ENCODE measurements at places on chromosomes 4 and X. TPM values are rescaled to one million over a fixed set of nuclear protein-coding genes. Genes with fewer than 3 reads are reported as not detected.

DNA sequence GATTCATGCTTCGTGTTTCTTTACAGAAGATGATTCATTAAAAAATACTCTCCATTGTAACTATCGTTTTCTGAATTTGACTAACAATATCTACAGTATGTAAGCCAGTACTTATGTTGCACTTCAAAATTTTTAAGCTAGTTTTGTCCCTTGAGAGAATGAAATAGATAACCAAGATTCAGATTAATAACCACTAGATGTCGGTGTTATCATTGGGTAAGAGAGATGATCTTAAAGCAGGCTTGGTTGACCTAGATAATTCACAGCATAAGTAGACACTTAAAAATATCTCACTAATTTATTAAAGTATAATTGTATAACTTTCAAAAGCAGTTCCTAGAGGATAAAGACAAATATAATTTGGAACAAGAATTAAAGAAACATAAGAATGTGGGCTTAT is 430.9 kb downstream of the C4orf33 start:
- no peak for DNase-seq

GRCh38 chr4:71498625-71499024 is 159.8 kb downstream of the SLC4A4 start:
- DNase-seq = no peak

DNA sequence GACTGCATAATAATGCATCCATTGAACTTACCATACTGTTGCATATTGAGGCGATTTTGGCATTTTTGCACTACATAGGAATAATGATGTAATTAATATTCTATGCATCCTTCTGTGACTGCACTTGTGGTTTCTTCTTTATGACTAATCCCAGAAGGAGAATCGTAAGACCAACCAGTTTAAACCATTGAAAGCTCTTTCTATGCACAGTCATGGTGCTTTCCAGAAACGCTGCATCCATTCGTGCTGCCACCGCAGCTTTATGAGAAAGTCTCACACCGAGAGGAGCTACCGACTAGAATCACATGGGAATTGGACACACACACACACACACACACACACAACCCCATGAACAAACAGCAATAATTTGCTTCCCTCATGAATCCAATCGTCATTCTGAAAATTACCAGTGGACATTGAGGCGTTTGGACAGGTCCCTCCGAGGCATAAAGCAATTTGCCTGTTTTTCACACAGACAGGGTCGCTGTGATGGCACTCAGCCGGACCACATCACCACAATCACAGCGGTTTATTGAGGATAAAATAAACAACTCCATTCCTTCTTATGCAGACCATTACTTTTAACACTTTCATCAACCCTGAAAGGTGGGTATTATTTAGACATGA is 64.2 kb downstream of the PACRGL start:
- no peak for DNase-seq

GRCh38 chr4:11338956-11339782 is 89.5 kb downstream of the HS3ST1 start:
- no peak for DNase-seq

- no peak for DNase-seq
Measured at GRCh38 chrX:47358387-47359065, 11.9 kb upstream of the ZNF157 start.

- DNase-seq = no peak
Measured at GRCh38 chrX:108348525-108348924, 89.7 kb downstream of the COL4A6 start.

DNA sequence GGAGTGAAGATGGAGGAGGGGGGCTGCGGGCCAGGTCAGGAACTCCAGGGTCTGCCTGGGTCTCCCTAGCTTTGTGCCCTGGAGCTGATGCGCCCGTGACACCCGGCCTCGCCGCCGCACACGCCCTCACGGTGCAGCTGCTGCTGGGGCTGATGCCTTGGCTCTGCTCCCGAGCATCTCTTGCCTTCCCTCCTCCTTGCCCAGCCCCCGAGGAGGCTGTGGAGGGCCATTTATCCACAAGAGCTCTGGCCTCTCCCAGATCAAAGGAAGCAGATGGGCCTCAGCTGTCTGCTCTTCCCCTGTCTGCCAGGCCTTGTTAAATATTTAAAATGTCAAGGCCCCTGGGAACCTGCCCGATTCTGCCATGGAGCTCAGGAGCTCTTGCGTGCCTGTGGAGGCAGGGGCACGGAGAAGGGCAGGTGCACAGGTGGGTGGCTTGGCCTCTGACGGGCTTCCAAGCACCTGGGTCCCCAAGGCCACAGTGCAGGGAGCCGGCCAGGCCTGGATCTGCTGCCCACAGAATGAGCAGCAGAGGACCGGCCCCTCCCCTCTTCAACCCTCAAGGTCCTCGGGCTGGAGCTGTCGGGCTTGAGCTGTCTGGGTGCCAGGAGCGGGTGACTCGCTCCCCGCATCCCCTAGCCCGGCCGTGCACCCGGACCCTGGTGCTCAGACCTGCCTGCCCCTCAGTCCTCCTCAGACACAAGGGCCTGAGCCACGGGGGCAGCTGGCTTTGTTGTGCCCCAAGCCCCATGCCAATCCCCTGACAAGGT is 20.3 kb downstream of the ATP2B3 start:
- DNase-seq = no peak

DNA sequence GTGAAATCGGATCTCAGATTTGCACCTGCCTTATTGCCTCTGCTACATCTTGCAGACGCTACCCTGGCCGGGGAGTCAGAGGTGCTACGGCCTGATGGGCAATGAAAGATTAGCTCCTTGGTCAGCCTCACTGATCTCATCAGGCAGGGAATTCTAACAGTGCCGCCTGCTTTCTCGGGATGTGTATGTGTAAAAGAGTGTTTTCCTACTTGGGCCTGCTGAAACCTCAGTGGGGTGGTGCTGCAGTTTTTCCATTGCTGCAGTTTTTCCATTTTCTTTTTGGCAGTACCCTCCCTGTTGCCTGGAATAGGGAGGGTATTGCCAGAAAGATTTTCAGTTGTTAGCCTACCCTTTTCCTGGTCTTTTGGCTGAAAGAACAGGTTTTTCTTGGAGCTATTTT is 117.5 kb downstream of the CDKL5 start:
- DNase-seq = no peak

DNA sequence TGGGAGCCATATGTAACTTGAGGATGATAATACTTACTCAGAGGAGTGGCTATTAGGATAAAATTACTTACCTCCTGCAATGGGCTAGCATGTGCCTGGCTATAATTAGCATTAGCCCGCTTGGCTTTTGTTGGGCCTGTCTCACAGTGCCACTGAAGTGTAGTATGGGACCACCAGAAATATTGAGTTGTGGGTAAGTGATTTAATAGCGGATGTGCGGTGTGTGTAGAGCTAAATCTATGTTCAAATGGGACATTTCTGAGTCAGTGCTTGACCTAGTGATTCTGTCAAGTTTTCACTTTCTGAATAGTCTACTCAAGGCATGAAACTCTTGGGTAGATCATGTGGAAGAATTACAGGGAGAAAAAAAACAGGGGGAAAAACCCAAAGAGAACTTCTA is 3.5 kb upstream of the CLNK start:
- DNase-seq = no peak

DNA sequence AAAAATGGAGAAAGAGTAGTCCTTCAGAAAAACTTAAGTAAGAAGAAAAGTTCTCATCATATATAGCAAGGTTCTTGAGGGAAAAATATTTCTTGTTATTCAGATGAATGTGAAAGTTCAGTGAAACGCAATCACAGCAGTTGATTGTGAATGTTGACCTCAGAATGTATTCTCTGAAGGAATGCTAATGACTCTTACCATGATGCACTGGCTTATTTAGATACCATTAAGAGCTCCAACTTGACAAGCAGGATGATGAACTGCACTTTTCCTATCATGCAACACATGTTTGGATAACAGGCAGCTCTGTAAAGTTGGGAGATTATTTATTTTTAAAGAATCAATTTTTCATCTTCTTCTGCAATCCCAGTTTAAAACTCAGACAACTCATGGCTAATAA is 115.5 kb upstream of the MYOZ2 start:
- no peak for DNase-seq

- no peak for DNase-seq
Measured at GRCh38 chr4:7236847-7237246, 44.5 kb downstream of the SORCS2 start.

The CENPI gene
- total RNA-seq = 40.7 TPM

The PKD2 gene
- 43.2 TPM for total RNA-seq

The SLC6A8 gene
- 2.7 TPM for total RNA-seq

The CYSLTR1 gene
- 0.63 TPM for total RNA-seq

The ADH1A gene
- not detected for total RNA-seq

The AREG gene
- total RNA-seq = 0.25 TPM

The CCSER1 gene
- total RNA-seq = not detected

The ATOH1 gene
- total RNA-seq = not detected

The TXK gene
- total RNA-seq = 1.9 TPM

The PRRG1 gene
- 23.4 TPM for total RNA-seq
